Karpas-422 (cell line): ENCODE measurements at places on chromosomes 3 and 15. TPM values are rescaled to one million over a fixed set of nuclear protein-coding genes. Genes with fewer than 3 reads are reported as not detected.

DNA sequence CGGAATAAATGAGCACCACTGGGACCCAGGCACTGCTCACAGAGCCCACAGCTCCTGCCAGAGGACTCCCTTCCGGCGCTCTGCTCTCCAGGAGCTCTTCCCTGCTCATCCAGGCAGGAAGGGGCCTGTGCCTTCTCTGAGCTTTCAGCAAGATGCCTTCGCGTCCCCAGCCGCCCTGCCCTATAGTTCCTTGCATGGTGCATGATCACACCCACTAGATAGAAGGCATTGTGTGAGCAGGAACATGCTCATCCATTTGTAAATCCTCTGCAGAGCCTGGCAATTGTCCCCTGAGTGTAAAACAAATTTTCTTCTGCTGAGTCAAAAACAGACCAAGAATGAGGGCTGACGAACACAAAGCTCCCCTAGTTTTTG is 181.6 kb downstream of the MEGF11 start:
- H3K36me3 ChIP-seq: no peaks in the 10 kb centered on the region
- H3K4me3 ChIP-seq: peak overlapping the region; percentile 42; the same call in 1 of the 2 replicates
- no peaks in the 10 kb centered on the region for H3K27me3 ChIP-seq
- H3K4me1 ChIP-seq: peaks cover 33% of the 10 kb centered on the region

DNA sequence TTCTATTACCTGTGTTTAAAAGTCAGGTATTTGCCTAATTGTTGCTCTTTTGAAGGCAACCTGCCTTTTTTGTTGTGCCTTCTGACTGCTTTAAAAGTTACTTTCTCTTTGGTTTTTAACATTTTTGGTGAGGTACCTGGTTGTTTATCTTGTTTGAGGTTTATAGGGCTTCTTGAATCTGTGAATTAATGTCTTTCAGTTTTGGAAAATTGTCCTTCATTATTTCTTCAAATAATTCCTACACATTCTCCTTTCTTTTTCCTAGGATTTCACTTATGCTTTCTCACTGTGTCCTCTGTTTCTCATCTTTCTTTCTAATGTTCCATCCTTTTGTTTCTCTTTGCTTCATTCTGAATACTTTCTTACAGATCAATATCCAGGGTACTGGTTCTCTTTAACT is 30.8 kb downstream of the HHLA2 start:
- no peak overlapping the region for H3K4me3 ChIP-seq
- no peak for DNase-seq
- H3K36me3 ChIP-seq: no peaks in the 10 kb centered on the region

DNA sequence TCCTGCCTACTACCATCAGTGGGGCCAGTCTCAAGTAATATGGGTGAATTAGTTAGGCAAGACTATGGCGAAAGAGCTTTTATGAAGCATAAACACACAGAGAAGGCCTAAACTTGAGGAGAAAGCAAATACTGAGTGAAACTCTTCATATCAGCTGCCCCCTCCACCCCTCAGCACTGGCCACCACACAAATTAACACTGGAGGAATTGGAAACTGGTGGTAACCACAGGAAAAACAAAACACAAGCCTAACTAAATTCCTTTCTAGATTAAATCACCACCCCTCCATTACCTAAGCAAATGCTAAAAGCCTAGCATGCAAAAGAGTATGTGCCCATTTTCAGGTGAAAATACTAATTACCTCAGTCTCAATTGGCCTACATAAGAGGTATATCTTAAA is 774.7 kb upstream of the NECTIN3 start:
- no peak overlapping the region for H3K4me3 ChIP-seq
- DNase-seq: no peak
- no peaks in the 10 kb centered on the region for H3K36me3 ChIP-seq
- no peaks in the 10 kb centered on the region for H3K4me1 ChIP-seq

GRCh38 chr3:174125267-174125824 is 727.8 kb downstream of the NLGN1 start:
- H3K27ac ChIP-seq: no peak overlapping the region
- H3K27me3 ChIP-seq: no peaks in the 10 kb centered on the region
- peak; percentile 43 for DNase-seq

GRCh38 chr15:101295607-101296161 is 636 bp upstream of the SNRPA1 start:
- DNase-seq: no peak
- peaks cover 28% of the 10 kb centered on the region for H3K4me1 ChIP-seq
- peak overlapping the region; percentile 91 for H3K4me3 ChIP-seq
- H3K27me3 ChIP-seq: no peaks in the 10 kb centered on the region
- H3K27ac ChIP-seq: no peak overlapping the region

- no peak overlapping the region for H3K27ac ChIP-seq
- H3K36me3 ChIP-seq: peaks cover 78% of the 10 kb centered on the region
- no peak for DNase-seq
- H3K4me3 ChIP-seq: no peak overlapping the region
Measured at GRCh38 chr3:16316396-16316795, 51.4 kb downstream of the OXNAD1 start.

GRCh38 chr3:111269777-111270176 is 198.2 kb downstream of the NECTIN3 start:
- no peaks in the 10 kb centered on the region for H3K4me1 ChIP-seq
- no peaks in the 10 kb centered on the region for H3K27me3 ChIP-seq
- DNase-seq: no peak
- no peak overlapping the region for H3K27ac ChIP-seq
- H3K36me3 ChIP-seq: no peaks in the 10 kb centered on the region

The AP3S2 gene
- 29.3 and 40.7 TPM in 2 replicates for total RNA-seq
